ENCODE measurements at places on chromosomes 11 and 22.

DNA sequence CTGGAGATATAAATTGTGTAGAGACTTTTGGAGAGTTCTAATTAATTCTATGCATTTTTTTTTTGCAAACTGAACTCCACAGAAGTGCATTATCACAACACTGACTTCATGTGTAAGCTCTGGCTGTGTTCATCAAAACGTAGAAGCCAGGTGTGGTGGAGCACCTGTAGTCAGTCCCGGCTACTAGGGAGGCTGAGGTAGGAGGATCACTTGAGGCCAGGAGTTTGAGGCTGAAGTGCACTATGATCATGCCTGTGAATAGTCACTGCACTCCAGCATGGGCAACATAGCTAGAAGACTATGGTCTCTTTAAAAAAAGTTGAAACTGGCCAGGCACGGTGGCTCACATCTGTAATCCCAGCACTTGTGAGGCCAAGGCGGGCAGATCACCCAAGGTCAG lies 20.6 kb downstream of the TCF20 start:
- DNase-seq, result no peak

GRCh38 chr11:27293515-27294417 lies 69.2 kb downstream of the CCDC34 start:
- DNase-seq, result no peak

DNA sequence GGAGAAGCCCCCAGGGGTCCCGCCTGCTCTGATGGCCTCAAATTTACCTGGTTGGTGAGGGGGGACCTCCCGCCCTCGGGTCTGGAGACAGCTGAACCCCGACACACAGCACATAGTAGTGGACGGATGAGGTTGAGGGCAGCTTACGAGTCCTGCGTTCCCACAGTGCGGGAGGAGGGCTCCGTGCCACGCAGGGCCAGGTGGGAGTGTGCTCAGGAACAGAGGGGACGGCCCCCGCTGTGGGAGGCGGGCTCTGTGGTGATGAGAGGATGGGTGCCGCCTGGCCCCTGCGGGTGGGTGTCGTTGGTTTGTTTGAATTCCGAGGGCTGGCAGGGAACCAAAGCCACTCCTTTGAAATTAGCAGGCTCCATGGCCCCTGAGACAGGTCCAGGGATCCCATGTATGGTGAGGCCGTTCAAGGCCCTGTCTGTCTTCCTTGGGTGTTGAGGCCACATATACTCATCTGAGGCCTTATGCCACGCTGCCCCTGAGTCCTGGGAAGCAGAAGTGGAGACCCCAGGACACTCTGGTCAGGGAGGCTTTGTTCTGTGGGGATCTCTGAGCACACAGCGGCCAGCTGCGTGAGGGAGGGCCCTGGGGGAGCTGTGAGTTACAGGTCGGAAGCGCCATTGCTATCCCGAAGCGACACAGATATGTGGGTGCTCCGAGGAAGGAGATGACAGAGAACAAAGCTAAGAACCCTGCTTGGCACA lies 21.9 kb downstream of the NADSYN1 start:
- DNase-seq, result no peak

DNA sequence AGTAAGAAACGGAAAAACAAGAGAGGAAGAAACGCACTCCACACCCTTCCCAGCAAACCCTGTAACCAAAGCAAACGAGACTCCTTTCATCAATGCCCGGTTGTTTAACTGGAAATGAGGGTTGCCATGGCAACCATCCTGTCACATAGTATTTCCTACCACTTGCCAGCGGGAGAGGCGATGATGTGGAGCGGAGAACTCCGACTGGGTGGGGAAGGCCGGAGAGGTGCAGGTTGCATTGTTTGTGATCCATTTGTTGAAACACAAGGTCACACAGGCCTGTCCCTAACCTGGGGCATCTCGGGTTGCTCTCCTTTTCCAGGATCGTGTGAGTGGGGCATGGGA lies 609.9 kb downstream of the BUD13 start:
- no peak for DNase-seq

DNA sequence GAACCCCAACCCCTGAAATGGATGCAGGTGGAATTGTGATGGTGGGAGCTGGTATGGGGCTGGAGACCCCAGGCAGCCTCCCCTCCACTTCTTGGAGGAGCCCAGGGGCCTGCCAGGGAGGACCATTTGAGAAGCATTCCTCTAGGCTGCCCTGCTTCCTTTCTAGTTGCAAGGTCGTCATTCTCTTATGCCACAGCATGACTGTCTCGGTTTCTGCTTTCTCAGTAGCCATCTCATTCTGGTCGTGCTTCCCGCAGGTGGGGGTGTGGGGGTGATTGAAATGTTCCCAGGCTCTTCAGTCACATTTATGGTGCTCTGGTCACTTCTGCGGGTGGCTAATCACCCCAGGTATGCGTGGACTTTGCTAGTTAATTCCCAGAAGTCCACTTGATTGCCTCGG lies 223.7 kb upstream of the TBCEL start:
- DNase-seq, result no peak

- no peak for DNase-seq
Measured at GRCh38 chr11:19328586-19329311, 88.0 kb upstream of the E2F8 start.

- no peak for DNase-seq
Measured at GRCh38 chr22:26619510-26619909, 1.7 kb upstream of the CRYBB1 start.

DNA sequence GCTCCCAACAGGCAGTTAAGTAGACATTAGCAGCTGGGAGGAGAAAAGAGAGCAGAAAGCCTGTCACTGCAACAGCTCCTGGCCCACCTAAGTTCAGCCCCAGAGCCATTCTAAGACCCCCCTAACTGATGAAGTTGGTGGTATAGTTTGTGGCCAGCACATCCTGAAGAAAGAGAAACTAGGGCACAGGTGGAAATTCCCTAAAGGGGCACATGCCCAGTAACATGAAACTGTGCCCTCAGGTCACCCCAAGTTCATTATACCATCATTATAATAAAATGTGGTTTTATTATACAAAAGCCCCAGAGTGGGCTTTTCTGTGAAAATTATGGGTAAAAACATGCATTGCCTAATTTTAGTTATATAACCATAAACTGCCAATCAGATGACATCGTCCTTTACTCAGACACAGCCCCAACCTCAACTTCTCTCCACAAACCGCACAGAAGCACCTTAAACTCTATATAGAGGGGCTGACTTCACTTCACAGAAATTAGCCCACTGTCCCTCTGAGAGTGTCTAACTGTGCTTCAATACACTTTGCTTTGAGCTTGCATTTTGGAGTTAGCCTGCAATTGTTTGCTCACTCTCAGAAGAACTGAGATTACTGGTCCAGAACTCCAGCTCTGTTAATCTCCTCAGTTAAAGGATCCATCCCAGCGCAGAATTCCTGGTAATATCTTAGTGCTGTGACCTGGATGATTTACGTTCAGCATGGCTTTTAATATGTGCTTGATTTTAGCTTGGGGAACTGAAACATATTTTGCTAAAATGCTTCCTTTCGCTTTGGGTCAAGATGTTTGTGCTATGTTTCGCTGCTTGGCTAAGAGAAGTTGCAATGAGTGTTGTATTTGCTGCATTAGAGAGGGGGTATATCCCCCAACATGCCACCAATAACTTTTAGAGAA lies 1.8 kb upstream of the APOL3 start:
- DNase-seq, result no peak

DNA sequence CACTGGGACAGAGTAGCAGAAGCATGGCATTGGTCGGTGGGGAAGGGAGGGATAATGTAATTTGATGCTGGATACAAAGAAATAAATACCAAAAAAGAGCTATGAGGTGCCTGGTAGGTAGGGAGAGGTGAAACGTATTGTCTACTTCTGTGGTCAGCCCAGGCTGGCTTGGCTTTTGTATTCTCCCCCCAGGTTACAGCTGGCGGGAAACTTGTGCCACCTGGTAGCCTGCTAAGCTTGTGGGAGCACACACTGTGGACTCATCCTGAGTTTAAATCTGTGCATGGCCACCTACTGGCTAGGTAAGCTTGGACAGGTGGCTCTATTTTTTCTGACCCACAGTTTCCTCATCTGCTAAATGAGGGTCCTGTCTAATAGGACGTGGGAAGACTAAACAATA lies 165.2 kb upstream of the E2F8 start:
- DNase-seq, result no peak

DNA sequence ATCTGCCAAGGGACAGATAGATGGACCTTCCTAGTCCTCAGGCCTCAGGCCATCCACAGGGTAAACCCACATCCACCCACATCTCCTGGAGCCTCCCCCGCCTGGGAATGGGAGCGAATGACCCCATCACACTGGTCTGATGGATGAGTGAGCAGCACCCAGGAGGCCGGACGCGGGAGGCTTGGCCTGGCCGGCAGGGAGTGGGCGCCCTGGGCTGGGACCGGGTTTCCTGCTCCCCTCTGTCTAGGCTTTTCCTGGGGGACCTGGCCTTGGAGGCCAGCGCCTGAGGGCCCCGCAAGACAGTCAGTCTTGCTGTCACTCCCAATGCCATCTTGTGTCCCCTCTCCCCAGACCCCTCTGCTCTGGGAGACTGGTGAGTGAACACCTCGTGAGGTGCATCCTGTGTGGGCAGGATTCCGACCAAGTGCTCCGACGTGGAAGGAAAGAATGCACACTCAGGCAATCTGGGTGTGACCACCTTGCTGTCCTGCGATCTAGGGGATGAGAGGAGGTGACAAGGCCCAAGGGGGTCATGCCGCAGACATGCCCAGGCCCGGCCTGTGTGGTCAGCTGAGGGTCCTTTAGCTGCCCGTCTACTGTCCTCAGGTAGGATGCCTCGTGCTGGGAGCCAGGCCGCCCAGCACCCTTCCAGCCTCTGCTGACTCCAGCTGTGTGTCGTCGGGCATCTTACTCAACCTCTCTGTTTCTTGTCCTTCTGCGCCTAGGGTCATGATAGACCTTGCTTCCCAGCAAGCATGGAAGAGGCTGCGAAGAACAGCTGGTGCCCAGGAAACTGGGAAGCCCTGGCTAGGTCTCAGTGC lies 26.5 kb upstream of the WNT7B start:
- DNase-seq, result no peak

GRCh38 chr11:9153651-9154050 lies 62.3 kb upstream of the SCUBE2 start:
- DNase-seq, result peak; percentile 23
